ENCODE measurements at places on chromosomes 3 and 15.
A peak's percentile ranks its signal among the peaks of the same experiment; 100 is the strongest.

DNA sequence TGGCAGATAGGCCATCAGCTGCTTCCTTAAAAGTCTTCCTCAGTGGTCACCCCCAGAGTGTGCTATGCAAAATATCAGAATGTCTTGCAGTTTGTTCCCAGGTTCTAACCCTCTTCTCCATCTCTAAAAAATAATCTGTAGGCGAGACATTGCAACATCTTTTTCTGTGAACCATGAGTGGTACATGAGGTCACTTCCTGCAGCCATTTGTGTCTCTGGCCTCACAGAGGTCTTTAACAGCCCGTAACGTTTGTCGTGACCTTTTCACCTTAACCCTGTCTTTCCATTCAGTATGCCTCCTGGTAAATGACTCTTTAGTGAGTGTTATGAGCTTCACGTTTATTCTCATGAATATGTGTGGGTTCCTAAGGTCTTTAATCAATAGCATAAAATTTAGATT lies 145.4 kb downstream of the KLHL25 start:
- peak; percentile 63 for DNase-seq

GRCh38 chr15:85488997-85489396 lies 108.6 kb downstream of the AKAP13 start:
- peak; percentile 34 for DNase-seq

- peak; percentile 52 for DNase-seq
Observed at GRCh38 chr15:89556413-89557262, 18.6 kb upstream of the TICRR start.

DNA sequence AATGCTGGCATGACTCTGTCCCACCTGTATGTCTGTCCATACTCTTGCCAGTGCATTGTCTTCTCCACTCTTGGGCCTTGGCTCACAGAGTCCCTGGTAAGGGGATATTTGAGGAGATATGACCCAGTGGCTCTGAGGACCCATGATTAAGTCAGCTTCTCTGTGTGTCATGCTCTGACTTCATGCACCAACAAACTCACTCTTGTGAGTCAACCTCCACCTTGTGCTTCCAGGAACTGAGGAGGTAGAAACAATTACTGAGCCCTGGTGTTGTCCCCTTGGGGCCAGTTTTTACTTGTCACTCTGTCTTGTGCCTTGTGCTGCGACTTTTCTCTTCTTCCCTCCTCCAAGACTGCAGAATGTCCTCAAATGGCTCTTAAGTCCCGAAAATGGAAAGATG lies 127.1 kb downstream of the ABHD5 start:
- DNase-seq = peak; percentile 6

- DNase-seq = no peak
Observed at GRCh38 chr15:60727661-60728060, 248.7 kb upstream of the ICE2 start.

Data from activated CD4-positive, alpha-beta T cell treated with anti-CD3 and anti-CD28 coated beads, Interleukin-10, Interleukin-2, amounts not matched to agents 100 ng/mL and 50 ng/mL, durations not matched to agents 16 hours and 8 hours (primary cell).